Activated CD4-positive, alpha-beta T cell treated with anti-CD3 and anti-CD28 coated beads for 36 hours (primary cell): ENCODE measurements at places on chromosomes 2 and 18.

DNA sequence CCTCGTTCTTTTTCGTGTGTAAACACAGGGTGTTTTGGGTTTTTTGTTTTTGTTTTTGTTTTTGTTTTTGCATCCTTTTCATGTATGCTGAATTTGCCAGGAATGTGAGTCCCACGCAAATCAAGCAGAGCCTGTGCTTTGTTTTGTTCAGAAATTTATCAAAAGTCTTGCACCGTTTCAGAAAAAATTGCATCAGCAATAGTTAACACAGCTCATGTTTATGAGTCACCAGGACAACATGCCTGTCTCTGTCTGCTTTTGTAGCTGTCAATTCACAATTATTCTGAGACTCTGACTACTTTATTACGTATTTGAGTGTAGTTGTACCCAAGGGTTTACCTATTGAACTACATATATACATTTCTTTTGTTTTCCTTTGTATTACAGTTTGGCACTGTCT lies 38.3 kb downstream of the MRPL44 start:
- peak; percentile 17 for DNase-seq

GRCh38 chr18:79765491-79766245 lies 32.1 kb upstream of the KCNG2 start:
- DNase-seq = no peak

DNA sequence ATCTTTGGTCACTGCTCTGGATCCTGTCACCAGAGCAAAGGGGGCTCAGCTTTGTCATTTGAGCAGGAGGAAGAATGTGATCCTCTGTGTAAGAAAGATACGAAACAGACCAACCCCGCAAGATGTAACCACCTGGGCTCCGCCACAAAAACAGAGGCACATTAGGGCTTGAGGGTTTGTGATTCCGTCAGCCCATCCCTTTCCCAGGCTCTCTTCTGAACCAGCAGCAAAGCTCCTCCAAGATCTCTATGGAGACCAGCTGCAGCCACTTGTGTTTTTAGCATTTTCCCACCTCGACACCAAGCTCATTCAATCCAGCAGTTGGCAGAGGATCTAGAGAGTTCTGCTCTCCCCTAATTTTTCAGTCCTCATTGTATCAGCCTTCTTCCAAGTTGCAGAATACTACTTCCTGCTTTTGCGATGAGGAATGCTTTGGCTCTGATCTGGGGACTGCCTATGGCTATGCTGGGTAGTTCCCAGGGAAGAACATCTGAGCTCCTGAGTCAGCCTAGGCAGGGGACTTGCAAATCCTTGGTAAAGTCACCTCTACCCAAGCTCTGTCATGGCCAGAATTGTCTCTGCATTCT lies 139.6 kb upstream of the RAB12 start:
- DNase-seq = no peak

GRCh38 chr2:60652832-60653340 lies 99.4 kb upstream of the BCL11A start:
- DNase-seq = no peak

DNA sequence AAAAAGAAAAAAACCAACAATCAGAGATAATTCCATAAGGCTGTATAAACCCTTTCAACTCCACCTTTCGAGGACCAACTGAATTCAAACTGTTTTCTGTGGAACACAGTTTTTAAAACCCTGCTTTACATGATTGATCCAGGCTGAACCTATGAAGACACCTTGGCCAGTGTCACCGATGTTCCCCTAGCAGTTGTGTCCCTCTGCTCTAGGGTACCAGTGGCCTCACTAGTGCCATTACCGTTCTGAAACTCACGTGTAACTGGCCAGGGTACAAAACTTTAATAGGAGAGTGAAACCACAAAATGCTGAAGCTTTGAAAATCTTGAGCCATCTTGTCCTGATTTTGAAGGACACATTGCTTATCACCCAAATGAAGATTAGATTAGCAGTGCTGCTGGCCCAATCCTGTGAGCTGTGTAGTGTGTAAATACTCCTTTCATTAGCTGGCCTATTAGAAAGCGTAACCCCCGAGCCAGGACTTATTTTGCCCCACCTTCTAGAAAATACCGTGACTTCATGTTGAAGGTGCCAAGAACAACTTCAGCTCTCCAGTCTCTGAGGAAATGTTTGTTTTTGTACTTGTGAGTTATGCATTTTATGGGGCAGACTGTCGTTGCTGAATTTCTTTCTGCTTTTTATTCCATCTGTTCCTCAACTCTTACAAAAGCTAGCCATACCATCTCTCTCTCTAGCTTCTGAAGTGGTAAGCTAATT lies 147.8 kb upstream of the MAP3K20 start:
- DNase-seq = no peak
